Kasumi-1 (cell line): ENCODE measurements at places on chromosomes 1 and 21.

DNA sequence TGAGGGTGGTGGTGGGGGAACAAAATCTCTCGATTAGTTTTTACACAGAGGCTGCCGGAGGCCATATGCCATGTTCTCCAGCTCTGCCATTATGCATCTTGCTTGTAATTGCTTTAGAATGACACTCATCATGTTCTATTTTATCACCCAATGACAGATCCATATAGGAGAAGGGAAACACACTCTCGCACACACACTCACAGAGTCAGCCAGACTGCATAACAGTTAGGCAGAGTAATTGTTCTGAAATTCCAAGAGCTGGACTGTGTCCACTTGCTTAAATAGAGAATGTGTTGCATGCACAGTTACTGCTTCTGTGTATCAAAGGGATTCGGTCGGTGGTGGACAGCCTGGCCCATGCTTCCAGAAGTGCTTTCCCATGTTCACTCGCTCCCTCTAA is 30.6 kb downstream of the KCND3 start:
- no peak for DNase-seq

DNA sequence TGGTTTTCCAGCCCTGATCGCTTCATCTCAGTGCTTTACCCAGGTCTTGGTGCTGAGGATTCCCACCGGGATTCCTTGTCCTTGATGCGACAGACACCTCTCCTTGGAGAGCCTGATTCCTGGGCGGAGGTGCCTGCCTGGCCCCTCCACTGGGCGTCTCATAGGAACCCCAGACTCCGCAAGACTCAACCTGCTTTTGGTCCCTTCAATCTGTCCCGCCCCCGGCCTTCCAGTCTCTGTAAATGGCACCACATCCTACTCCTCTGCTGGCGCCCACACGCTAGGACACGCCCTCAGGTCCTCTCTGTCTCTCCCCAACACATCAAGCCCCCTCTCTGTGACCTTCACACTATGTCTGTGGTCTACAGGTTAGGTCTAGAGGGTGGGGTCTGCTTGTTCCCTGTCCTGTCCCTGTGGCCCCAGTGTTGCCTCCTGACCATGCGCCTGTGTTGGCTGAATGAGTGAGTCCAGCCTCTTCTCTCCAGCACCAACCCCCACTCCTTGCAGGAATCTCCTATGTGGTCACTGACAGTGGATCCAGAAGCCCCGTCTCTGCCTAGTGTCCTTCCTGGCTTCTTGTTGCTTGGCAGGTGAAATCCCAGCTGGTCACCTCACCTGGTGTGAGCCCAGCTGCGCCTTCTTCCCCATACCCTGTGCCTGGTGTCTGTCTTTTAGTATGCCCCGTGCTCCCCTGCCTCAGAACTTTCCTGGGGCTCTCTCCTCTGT is 119.7 kb upstream of the C1orf174 start:
- no peak for DNase-seq

DNA sequence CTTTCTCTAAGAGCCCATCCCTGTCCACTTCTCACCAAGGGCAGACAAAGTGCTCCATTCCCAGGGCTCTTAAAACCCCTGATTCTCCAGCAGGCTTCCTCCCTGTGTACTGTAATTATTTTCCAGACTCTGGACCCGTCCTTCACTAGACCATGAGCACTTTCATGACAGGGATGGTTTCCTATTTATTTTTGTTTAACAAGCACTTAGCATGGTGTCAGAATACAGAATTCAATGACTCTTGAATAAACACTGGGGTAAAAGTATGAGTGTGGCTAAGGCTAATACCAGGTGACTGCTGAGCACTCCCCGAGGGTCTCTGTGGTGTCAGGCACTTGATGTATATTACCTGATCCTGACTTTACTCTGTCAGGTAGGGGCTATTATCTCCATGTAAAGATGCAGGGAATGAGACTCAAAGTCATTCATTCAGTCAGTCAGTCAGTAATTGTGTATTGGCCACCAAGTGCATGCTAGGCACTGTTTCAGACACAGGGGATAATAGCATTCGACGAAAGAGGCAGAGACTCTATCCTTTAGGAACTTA is 47.2 kb downstream of the C1orf21 start:
- no peak for DNase-seq

GRCh38 chr1:207309745-207310273 is 11.7 kb upstream of the CD55 start:
- peak; percentile 64 for DNase-seq

- no peak for DNase-seq
These were observed 9.6 kb downstream of the BCAR3 start for GRCh38 chr1:93672069-93672468.

- no peak for DNase-seq
These were observed 33.8 kb downstream of the THAP3 start for GRCh38 chr1:6658359-6659060.

GRCh38 chr1:3368711-3369445 is 85.6 kb upstream of the ARHGEF16 start:
- DNase-seq = no peak

DNA sequence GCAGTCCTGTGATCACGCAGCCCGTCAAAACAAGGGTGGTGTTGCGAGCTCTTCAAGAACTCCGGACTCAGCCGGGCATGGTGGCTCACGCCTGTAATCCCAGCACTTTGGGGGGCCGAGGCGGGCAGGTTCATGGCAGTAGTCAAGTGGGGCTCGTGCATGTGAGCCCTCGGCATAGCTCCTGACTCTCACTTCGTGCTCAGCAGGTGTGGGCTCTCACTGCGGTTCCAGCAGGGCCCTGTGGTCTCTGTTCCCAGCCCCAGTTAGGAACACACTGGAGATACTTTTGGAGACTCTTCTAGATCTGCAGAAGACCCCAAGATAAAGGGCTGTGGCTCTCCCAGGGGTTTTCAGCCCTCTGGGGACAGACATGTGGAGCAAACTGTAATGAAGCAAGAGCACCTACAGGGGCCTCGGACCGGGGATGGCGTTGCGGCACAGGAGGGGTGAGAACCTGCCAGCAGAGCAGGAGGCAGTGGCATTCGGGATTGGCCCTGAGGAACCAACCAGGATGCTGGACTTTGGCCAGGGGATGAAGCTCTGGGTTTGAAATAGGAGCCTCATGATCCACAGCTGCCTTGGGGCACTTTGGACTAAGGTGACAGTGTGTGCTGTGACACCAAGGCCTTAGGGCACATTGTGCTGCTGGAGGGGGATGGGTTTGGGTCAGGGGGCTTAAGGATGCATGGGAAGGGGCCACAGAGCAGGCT is 443.2 kb downstream of the CAMTA1 start:
- no peak for DNase-seq

GRCh38 chr1:173049322-173049633 is 1.5 kb downstream of the TNFSF18 start:
- DNase-seq = no peak

- no peak for DNase-seq
These were observed 1.6 kb upstream of the EFNA1 start for GRCh38 chr1:155125946-155126555.

- DNase-seq = no peak
These were observed 458.9 kb downstream of the LMO4 start for GRCh38 chr1:87787551-87787950.

GRCh38 chr1:23577056-23578004 is 18.0 kb upstream of the ID3 start:
- DNase-seq = no peak

DNA sequence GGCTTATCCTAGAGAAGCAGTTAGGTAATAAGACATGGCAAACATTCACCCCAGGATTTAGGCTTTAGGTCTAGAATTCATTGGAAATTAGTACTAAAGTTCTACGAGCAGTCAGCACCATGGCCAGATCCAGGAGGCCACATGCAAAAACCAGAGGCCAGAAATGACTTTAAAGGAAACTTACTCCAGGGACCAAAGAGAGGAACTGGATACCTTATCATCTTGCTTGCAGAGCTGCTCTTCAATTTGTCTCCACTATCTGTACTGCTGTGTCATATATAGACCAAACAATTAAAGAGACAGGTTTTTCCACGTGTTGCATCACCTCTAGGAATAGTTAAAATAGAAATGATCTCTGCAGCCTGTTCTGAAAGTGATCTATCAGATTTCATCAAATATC is 127.8 kb downstream of the LMX1A start:
- peak; percentile 2 for DNase-seq

- DNase-seq = no peak
These were observed 69.7 kb downstream of the LRRC8C start for GRCh38 chr1:89702520-89703045.

- no peak for DNase-seq
These were observed 217.9 kb upstream of the VAMP3 start for GRCh38 chr1:7553042-7553690.

DNA sequence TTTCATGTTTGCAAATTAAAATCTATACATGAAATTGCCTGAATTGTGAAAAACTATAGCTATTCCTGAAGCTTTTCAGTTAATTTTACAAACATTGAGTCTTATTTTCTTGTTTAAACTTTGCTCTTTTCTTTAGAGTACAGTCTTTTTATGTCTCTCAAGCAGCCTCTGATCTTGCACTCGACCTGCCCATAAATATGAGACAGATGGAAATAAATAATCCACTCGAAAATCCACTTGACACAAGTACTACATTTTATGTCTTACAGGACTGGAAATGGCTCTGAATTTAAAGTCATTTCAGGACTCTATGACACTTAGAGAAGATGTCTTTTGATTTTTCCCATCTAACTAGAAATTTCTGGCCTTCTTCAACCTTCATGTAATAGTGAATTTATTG is 283.8 kb downstream of the USP25 start:
- DNase-seq = no peak

- DNase-seq = no peak
These were observed 12.3 kb upstream of the HES5 start for GRCh38 chr1:2542246-2542915.

DNA sequence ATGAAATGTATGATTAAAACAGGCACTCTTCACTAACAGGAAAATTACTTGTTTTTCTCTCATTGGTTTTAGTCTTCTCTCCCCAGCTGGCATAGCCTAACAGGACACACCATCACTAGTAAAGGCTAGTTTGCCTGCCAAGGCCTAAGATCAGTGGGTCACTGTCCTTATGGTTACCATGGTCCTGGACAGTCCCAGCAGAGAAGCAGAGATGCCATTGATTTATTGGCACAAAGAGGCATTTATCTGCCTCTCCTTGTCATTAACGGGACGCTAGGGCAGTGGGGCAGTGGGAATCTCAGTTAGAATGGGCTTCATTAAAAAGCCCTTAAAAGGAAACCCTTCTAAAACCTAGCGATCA is 13.9 kb downstream of the CD247 start:
- no peak for DNase-seq

DNA sequence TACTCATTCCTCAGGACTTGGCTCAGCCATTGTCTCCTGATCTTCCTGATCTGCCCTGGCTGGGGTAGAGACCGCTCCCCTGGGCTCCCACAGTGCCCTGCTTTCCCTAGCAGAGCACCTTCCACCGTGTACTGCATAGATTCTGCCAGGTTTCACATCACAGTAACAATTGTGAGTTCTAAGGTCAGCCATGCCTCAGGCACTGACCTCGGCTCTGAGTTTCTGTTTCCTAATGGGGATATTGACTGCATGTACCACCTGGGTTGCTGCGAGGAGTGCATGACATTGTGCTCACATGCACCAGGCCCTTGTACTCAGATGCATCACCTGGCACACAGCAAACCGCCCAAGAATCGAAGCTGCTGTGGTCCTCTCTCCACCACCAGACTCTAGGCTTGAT is 46.0 kb downstream of the HSPG2 start:
- no peak for DNase-seq

GRCh38 chr1:161722406-161722805 is 1.1 kb downstream of the FCRLB start:
- DNase-seq = no peak

- no peak for DNase-seq
These were observed 36.6 kb upstream of the ACTA1 start for GRCh38 chr1:229470406-229471043.

DNA sequence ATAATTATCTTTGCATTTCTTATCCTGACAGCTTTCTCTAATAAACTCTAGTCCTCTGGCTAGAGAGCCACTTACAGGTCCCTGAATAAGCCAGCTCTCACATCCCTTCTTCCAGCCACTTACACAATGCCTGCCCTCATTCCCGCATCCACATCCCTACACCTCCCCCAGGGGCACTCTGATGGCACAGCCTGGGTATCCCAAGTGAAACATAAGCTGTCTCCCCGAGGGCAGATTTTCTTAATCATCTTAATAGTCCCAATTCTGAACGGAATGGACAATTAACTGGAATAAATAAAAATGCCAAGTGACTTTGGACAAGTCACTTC is 4.9 kb downstream of the RHOC start:
- DNase-seq = no peak

DNA sequence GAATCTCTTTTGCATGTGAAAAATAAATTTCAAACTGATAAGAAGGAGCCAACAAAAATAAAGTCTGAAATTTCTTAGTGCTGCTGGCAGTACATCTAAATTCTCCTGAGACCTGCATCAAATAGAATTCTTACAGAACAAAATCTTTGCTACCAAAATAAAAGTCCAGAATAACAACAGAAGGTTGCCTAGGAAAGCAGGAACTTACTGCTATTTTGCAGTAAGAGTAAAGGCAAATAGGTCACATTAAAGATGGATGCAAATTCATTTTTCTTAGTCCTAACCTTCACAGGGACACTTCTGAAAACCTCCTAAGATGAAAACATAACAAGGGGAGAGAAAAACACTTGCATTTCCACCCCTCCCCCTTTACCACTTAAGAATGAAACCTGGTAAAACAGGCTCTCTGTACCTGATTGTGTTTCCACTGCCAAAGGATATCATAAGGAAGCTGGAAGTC is 59.0 kb downstream of the RUSC1 start:
- DNase-seq = peak; percentile 26

DNA sequence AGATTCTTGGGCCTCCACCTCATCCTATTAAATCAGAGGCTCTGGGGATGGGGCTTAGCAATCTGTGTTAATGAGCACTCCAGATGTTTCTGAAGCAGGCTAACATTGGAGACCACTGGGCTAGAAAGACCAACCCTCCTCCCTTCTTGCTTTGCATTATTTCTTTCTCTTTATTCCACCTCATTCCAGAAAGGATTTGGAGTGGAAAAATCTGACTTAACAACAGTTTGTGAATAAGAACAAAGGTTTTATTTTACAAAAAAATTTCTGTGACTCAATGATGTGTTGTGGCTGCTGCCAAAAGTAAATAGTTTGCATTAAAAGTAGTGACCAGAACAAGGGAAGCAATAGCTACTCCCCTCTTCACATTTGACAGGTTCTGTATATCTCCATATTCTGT is 79.4 kb downstream of the TGFB2 start:
- no peak for DNase-seq

GRCh38 chr1:116945996-116946395 is 36.3 kb downstream of the PTGFRN start:
- DNase-seq = no peak

GRCh38 chr1:60759291-60759690 is 323.1 kb upstream of the NFIA start:
- no peak for DNase-seq

GRCh38 chr21:23949493-23949892 is 1657.8 kb downstream of the MRPL39 start:
- DNase-seq = peak; percentile 24

GRCh38 chr1:155188268-155188667 is 14.6 kb downstream of the TRIM46 start:
- no peak for DNase-seq

- no peak for DNase-seq
These were observed 32.9 kb downstream of the TENT5C start for GRCh38 chr1:117638759-117639158.

- no peak for DNase-seq
These were observed 36.3 kb upstream of the PCBP3 start for GRCh38 chr21:45607021-45607908.

GRCh38 chr21:41283211-41283818 is 33.3 kb upstream of the FAM3B start:
- DNase-seq = peak; percentile 85
